ENCODE measurements at places on chromosomes 13 and 19.

DNA sequence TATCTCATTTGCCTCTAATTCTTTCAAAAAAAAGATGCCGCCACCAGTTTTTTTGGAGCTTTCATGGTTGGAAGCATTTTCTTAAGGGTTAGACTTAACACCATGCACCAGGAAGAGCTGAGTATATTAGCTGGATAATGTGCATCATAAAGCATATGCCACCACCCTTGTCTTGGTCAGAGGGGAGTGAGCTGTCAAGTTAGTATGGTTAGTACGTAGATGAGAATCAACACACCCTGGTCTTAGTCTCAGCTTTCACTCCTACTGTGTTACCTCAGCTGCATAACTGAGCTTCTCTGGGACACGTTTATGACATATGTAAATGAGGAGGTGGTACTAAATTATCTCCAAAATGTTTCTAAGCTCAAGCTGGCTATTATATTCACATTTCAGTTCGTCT, 415.6 kb downstream of the DCT start:
- DNase-seq: no peak

GRCh38 chr13:108669381-108669780, 40.0 kb downstream of the MYO16 start:
- DNase-seq: no peak

DNA sequence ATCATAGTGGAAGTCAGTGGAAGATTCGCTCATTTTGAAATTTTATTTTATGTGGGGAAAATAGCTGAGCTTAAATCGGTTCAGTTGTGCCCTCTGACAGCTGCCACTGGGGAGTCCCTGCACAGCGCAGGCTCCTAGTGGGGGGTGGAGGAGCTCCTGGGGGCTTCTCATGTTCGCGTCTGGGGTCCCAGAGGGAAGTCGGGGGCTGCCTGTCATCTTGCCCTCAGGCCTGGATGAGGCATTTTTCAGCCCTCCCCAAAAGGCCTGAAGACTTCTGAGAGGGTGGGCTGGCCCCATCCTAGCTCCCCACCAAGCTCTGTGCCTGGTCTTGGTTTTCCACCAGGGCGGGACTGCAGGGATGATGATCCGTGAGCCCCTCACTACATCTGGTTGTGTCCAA, 82.1 kb downstream of the CHST8 start:
- DNase-seq: no peak

GRCh38 chr19:10141479-10141878, 21.8 kb upstream of the EIF3G start:
- DNase-seq: no peak

DNA sequence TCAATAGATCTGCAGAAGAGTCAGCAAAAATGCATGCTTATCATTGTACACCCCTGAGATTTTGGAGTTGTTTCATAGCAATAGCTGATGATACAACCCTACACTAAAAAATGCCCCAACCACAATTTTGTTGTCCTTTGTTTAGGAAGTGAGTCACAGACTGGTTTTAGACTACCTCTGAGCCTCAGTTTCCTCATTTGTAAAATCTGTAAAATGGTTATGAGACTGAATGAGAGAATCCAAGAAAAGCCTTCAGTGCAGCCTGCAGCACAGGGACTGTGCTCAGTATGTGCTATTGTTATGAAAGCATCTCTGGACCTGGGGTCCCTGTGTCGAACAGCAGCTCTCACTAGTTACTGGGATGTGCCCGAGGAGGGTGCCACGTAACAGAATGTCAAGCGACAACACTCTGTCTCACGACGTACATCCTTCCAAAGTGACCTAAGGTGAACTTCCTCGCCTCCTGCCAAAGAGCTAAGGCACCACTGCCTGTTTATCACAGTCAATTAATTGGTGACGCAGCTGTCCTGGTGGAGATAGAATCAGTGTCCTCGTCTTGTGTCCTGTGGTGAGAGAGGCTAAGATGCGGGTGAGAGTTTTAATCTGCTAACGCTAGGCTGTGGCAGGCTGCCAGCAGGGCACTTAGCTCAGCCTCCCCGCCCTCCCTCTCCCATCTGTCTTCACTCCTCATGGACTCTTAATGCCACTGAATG, 18.1 kb downstream of the DHRS12 start:
- DNase-seq: no peak

GRCh38 chr13:25463496-25463895, 91.7 kb downstream of the ATP8A2 start:
- DNase-seq: no peak

- no peak for DNase-seq
Measured at GRCh38 chr19:33234092-33234491, 8.4 kb upstream of the SLC7A10 start.

GRCh38 chr19:28601723-28602440, 611.1 kb downstream of the UQCRFS1 start:
- no peak for DNase-seq
